AG09319 (cell line): ENCODE measurements at places on chromosomes 6 and 20.
A peak's percentile ranks its signal among the peaks of the same experiment; 100 is the strongest.

- DNase-seq = no peak
Measured at GRCh38 chr6:25167961-25168360, 111.2 kb upstream of the CARMIL1 start.

DNA sequence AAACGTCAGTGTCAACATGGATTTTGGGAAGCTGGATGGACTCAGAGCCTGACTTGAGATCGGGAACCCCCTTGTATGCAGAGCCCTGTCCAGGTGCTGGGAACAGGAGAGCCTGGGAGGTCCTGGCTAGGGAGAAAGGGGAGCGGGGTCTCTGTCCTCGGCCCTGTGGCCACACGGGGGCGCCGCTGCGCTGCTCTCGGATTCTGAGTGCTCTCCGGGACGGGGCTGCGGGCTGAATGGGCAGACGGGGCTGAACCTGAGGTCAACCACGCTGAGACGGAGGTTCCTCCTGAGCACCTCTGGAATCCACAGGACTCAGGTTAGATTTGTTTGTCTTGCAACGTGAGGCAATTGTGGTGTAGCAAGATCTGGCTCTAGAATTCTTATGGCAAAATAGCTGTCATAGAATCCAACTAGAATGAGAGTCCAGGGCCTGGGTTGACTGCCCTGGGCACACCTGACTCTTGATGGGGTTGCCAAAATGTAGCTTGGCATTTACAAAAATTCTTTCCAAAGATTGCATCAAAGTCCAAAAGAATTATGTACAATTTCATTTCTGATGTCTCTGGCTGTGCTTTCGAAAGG, 20.6 kb upstream of the HLA-F start:
- DNase-seq = no peak

GRCh38 chr20:52312132-52312729, 120.7 kb upstream of the ZFP64 start:
- DNase-seq = peak; percentile 5

DNA sequence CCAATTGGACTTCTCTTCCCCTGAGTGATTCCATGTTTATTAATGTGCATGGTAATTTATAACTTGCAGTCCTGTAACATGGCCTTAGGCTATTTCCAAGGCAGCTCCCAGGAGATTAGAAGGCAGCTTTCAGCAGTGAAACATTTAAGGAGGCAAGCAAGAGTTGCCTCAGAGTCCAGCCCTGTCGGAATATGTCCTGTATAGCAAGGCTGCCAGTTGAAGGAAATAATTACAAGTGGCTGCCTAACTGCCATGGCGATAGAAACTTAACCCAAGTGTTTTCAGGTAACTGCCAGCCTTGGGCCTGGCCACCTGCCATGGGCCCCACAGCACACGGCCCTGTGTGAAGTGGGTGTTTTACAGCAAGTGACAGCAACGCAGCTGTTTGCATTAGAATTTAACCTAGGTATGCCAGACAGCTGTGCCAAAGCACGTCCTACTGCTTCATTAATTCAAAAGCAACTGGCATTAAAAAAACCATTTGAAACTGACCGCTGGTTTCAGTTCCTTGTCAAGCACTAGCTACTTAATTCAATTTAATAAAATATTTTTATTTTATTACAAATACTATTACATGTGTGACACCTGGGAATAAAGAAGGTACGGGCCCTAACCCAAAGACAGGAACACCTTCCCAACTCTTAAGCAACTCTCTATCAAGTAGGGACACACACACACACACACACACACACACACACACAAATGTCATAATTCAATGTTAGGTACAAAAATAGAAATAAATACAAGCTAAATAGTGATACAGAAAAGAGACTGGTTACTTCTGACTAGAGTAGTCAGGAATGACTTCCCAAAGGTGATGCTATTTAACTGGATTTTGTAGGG, 151.8 kb upstream of the HEY2 start:
- no peak for DNase-seq

- no peak for DNase-seq
Measured at GRCh38 chr6:46338131-46338530, 153.1 kb downstream of the RCAN2 start.

DNA sequence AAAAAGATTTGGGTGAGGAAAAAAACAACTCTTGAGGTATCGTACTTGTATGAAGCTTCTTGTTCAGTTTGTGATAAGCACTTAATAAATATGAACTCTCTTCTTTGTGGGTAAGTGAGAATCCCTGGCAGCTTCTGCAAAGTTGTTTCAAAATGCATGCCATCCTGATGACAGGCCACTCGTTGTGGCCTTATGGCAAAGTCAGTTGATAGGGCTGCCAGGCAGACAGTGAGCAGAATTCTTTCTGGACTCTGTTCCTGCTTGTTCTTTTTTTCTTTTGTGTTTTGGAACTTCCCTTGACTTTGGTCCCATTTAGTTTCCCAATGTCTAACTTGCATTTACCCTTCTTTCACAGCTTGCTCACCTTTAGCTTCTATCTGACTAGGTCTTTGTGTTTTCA, 983.5 kb upstream of the FLRT3 start:
- no peak for DNase-seq

- no peak for DNase-seq
Measured at GRCh38 chr20:60327971-60328660, 369.9 kb downstream of the CDH26 start.

GRCh38 chr20:42852691-42853090, 337.0 kb downstream of the PTPRT start:
- DNase-seq = no peak

DNA sequence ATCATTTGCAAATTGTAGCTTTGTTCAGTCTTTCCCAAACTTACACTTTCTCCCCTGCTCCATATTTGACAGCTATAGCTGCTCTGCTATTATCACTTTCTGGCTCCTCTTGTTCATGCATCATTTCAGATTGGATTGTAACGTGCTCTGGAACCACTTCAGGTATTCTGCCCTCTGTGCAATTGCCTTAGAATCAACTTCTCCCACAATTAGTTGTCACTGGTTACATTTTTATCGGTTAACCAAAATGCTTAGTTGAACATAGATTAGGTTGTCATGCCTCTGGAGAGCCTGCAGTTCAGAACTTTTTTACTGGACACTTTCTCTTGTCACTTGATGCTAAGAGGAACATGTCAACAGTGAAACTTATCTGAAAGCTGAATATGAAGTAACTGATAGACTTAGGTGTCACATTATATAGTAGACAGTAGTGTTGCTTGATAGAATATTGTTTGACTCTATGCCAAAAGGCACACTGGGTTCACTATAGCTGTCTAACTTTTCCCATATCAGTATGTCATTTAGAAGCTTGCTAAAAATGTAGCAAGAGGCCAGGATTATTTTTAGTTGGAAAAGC, 127.7 kb upstream of the PTPRK start:
- DNase-seq = no peak

DNA sequence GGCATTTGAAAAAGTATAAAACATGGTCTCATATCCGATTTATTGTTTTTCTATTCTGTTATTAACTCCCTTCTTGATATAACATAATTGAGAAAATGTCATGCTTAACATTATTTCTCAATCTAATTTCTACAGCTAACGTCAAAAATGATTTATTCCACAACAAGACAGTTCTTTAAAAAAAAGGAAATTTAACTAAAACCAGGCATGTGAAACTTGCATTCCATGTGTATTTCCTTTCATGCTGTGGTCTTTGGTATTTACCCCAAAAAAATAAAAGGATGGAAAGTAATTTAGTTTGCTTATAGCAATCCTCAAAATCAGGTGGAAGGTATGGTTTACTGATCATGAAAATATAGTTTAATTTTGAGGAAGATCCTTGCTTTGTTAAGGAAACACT, 142.8 kb downstream of the COL21A1 start:
- DNase-seq = no peak

DNA sequence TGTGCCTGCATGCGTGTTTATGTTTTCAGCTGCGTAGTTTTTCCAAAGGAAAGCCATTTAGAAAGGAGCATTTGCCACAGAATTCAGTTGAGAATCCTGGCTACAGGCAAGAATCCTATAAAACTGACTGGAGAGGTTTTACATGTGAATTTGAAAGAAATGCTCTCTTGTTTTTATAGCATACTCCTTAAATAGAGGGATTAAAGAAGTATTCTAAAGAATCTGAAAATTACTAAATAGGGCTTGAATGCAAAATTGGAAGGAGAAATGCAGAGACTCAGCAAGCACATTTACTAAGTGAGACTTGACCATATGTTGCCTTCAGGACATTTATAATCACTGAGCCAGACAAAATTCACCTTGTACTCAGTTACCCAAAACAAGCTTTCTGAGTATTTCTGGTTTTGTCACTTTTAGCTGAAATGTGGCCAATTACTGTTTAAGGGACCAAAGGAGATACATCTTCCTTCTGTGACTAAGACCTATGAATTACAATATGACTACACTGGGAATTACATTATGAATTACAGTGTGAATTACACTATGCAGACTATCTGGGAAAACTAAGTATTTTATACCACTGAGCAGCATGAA, 107.4 kb upstream of the ASCC3 start:
- DNase-seq = no peak

DNA sequence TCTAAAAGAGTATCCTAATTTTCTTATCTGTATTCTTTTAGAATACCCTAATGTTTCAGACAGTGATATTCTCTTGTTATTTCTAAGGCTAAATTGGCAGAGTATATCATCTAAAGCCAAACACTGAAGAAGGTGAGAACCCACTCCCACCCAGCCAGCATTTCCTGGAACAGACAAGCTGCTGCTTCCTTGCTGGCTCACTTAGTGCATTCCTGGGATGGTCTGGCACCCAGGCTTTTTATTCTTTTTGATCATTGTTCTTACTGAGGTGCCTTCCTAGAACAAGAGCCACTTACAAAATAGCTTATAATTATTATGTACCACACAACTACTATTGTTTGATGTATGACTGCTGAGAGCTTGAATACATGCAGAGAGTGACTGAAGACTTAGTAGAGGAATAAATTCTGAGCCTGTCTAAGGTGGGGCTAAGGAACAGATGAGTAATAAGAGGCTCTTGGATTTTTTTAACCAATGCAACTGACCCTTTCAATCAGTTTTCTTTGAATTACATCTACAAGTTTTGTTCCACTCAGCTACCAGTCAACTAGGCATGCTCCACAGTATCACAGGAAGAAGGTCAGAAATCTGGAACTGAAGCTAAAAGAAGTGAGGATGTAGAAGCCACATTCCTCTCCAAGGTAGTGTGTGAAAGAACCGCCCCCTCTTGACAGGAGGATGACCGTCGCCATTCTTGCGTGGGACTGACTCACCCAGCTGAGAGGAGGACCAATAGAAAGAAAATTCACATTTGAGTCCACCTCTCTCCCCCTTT, 30.1 kb downstream of the PRPH2 start:
- DNase-seq = no peak

- DNase-seq = no peak
Measured at GRCh38 chr6:42230345-42231321, 13.0 kb upstream of the MRPS10 start.

DNA sequence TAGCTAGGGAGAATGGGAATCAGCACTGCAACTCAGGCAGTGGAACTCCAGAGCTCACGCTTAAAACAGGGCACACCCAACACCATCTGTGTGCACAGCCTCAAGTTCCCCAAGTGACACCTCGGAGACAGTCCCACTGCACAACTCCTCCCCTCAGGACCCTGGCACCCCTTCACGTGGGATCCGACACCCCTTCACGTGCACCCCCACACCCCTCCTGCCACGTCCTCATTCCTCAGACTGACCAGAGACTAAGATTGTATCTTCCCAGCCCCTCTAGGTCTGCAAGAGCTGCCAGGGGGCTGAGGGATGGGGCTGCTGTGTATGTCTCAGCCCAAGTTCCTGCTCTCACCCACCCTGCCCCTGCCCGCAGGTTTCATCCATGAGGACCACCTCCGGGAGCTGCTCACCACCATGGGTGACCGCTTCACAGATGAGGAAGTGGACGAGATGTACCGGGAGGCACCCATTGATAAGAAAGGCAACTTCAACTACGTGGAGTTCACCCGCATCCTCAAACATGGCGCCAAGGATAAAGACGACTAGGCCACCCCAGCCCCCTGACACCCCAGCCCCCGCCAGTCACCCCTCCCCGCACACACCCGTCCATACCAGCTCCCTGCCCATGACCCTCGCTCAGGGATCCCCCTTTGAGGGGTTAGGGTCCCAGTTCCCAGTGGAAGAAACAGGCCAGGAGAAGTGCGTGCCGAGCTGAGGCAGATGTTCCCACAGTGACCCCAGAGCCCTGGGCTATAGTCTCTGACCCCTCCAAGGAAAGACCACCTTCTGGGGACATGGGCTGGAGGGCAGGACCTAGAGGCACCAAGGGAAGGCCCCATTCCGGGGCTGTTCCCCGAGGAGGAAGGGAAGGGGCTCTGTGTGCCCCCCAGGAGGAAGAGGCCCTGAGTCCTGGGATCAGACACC, 7.6 kb downstream of the MYL9 start:
- DNase-seq = no peak

DNA sequence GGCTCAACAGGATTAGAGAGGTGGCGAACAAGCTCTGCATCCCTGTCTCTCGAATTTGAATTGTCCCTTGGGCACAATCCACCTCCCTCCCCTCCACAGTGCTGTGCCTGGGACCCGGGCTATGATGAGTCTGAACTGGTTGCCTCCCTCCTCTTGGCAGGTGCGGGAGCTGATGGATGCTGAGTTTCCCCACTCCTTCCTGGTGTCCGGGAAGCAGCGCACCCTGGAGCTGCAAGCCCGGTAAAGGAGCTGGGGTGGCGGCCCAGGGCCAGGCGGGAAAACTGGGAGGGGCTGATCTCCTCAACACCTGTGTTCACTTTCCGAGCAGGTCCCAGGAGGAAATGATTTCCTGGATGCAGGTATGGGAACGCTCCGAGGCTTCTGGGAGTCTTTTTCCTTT, 14.9 kb downstream of the FGD2 start:
- no peak for DNase-seq

- no peak for DNase-seq
Measured at GRCh38 chr6:166278579-166279392, 29.4 kb downstream of the PRR18 start.

- DNase-seq = no peak
Measured at GRCh38 chr20:44019638-44020335, 105.1 kb downstream of the TOX2 start.

- no peak for DNase-seq
Measured at GRCh38 chr6:43361269-43361668, 8.2 kb downstream of the ZNF318 start.

- DNase-seq = no peak
Measured at GRCh38 chr6:44150317-44150917, 8.2 kb upstream of the CAPN11 start.

DNA sequence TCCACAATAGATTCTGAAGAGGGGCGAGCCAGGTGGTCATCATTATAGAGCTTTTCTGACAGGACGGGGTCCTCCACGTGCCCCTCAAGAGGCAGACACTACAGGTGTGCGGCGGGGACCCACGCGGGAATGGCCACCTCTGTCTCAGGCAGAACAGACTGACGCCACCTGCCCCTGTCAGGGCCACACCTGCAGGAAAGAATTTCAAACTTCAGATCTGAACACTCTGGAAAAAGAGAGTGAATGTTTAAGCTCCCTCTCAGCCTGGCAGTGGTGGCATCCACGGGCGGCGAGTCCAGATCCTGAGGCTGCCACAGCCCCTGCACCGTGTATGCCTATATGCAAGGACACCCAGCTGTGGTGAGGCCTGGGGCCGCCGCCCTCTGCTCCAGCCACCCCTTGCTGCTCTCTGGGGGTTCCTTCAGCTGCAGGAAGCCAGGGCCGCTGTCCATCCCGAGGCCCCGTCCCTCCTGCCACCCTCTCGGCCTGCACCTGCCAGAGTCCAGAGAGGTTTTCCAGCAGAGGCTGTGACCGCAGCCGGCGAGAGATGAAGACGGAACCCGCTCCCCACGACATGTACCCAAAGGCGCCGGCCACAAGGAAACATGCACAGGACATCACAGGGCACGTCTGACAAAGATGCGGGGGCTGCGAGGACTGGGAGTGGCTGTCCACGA, 234.9 kb downstream of the ERMARD start:
- DNase-seq = no peak

- DNase-seq = no peak
Measured at GRCh38 chr6:138275976-138276375, 57.7 kb upstream of the PBOV1 start.

GRCh38 chr20:15609921-15610320, 963.3 kb downstream of the KIF16B start:
- no peak for DNase-seq
